ENCODE measurements at places on chromosomes 2 and 18.

- no peak for DNase-seq
Measured at GRCh38 chr2:57862153-57862552, 184.5 kb upstream of the VRK2 start.

GRCh38 chr2:204544961-204545860 is at the start of gene PARD3B:
PARD3B (plus strand) TSS chr2:204545475; CDS start chr2:204546000, 525 bp downstream.
- peak; percentile 0 for DNase-seq

- no peak for DNase-seq
Measured at GRCh38 chr2:64283641-64284361, 139.6 kb upstream of the PELI1 start.

GRCh38 chr2:36361396-36361795 is 5.8 kb downstream of the CRIM1 start:
- no peak for DNase-seq

- DNase-seq = peak; percentile 66
Measured at GRCh38 chr2:241844066-241844728, 14.5 kb downstream of the PDCD1 start.

DNA sequence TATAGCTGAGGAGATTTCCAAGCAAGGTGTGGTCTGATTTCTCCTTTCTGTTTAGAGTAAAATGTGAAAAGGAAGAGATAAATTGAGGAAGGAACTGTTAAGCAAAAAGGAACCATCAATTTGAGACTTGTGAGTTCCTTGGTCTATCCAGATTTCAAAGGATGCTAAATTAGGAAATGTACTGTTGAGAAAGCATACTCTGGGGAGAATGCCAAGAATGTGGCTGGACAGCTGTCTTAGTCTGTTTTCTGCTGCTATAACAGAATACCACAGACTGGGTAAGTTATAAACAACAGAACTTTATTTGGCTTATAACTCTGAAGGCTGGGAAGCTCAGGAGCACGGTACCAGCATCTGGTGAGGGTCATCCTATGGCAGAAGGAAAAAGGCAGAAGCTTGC is 1097.2 kb downstream of the TDRD15 start:
- DNase-seq = no peak

GRCh38 chr2:30707304-30707903 is 99.8 kb downstream of the CAPN13 start:
- DNase-seq = no peak

GRCh38 chr18:28890791-28891190 is 713.9 kb upstream of the CDH2 start:
- DNase-seq = no peak

- no peak for DNase-seq
Measured at GRCh38 chr2:106975641-106976040, 89.7 kb upstream of the ST6GAL2 start.

DNA sequence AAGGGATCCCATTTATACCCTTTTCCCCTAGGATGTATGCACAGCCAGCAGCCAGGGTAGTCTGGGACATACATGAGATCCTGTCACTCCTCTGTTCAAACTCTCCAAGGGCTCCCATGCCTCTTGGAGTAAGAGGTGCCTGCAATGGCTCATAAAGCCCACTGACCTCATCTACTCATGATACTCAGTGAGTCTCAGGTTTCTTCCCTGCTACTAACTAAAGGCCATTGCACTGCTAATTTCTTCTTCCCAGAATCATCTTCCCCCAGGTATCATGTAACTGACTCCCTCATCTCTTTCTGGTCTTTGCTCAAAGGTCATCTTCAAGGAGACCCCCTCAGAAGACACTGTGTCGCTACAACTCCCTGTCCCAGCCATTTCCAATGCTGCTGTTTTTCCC is 68.2 kb downstream of the CCBE1 start:
- no peak for DNase-seq

- DNase-seq = no peak
Measured at GRCh38 chr2:120132190-120132589, 91.0 kb downstream of the TMEM185B start.

DNA sequence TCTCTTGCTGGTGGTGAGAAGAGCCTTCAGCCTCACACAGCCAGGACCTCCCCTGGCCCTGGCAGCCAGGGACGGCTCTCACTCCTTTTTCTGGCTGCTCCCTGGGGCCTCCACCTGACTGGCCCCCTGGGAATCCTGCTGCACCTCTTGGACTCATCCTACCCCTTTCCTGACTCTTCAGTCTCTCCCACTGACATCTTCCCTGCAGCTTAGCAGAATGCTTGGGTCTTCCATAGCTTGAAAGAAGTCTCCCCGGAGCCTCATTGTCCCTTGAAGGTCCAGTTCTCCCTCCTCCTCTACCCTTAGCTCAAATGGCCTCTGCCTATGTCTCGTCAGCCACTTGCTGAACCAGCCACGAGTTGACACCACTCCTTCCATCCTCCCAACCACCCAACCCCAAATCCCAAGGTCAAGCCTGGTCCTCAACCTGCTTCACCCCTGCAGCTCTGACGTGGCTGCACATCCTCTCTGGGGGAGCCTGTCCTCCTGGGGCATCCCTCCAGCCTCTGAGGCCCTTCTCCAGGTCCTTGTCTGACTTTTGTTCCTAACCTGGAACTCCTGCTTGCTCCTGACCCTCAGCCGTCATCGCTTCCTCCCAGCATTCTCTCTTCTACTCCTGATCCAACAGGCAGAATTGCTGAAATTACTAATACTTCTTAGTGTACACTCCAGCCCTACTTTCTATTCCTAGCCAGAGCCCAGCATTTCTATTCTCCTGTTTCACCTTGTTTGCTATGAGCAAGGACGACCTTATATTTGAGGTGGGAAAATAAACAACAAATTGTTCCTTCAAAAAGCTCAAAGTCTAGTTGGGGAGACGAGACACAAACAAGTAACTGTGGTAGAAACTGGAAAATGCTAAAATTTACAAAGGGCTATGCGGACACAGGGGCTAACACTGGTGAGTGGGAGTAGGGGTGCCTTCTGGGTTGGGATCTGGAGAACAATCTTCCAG is 68.7 kb upstream of the MGAT4A start:
- no peak for DNase-seq
